Stimulated activated CD4-positive, alpha-beta T cell treated with anti-CD3 and anti-CD28 coated beads, Interleukin-4, amount 100 ng/mL, for 1 hour (primary cell): ENCODE measurements at places on chromosomes 7 and 10.

DNA sequence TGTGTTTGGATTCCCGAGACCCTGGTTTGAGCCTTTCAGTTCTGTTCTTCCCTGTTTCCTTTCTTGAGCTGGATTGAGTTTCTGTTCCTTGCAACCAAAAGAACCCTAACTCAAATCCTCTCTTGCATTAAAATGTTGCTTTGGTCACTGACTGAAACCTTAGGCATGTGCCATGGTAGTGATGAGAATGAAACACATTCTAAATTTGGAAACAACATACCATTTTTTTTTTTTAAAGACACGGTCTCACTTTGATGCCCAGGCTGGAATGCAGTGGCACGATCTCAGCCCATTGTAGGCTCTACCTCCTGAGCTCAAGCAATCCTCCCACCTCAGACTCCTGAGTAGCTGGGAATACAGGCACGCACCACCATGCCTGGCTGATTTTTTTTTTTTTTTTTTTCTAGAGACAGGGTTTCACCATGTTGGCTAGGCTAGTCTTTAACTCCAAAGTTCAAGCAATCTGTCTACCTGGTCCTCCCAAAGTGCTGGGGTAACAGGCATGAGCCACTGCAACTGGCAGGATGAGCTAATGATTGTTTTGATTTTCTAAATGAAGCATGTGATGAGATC, 8.4 kb downstream of the THAP5 start:
- DNase-seq: no peak

DNA sequence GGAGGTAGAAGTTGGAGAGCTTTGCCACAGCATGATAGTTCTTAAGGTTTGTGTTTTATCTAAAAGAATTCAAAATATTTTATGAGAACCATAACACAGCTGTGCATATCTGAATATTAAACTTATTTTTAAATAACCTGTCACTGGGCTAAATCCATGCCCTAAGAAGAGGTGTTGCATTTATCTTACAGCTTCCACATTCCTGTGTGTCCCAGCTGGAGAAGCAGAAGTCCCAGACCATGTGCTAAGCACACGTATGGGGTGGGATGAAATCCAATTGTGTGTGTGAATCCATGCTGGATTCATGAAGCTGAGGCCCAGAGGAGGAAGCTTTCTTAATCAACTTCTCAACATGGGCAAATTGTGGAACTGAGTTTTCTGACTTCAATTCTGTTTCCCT, 121.5 kb downstream of the PKD1L1 start:
- no peak for DNase-seq

DNA sequence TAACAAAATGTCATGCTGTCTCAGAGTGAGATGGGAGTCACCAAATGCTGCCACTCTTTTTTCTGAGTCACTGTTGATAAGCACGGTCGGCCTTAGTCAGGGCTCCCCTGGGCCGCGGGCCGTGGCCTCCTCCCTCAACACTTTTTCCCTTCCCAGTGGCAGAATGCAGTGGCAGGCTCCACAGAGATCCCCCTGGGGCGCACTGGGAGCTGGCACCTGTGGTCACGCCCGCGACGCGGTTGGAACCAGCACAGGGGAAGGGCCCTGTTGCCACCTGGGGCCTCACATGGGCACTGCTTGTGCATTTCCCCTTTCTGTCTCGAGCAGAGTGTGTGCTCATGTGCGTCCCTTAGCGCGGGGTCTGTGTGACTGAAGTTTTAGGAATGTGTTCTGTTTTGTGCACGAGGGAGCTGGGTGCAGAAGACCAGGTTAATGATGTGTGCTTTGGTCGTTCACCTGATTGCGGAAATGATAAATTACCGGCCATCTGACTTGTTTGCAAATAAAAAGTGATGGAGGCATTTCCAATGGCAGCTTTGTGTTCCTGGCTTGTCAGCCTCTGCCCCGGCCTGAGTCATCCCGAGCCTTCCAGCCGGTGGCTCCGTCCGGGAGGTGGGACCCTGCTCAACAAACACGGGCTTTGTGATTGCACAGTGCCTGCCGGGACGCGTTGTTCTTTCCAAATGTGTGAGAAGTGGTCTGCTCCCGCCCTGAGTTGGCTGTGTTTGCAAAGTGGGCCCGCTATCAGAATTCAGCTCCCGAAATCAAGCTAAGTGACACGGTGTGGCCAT, 100.7 kb downstream of the NKX6-2 start:
- no peak for DNase-seq

- DNase-seq: no peak
These were observed 89.1 kb upstream of the HABP2 start for GRCh38 chr10:113463777-113464176.

DNA sequence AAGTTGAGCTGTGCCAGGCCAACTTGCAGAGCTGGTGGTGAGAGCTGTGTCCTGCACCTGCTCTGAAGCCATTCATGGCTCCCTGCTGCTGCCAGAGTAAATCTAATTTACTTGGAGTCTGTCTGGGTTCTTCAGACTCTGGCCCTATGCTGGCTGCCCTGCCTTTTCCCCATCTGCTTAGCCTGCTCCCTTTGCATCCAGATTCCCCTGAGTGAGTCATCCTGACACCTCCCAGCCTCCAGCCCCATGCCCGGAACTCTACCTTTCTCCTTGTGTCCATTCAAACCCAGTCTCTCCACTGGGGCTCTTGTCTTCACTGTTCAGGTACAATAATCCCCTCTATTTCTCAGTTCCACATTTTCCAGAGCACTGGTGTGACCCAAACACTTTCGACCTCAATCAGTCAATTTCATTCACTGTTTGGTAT, 434.4 kb upstream of the ZMIZ1 start:
- DNase-seq: no peak

GRCh38 chr7:50915621-50916020, 132.9 kb upstream of the GRB10 start:
- DNase-seq: no peak

DNA sequence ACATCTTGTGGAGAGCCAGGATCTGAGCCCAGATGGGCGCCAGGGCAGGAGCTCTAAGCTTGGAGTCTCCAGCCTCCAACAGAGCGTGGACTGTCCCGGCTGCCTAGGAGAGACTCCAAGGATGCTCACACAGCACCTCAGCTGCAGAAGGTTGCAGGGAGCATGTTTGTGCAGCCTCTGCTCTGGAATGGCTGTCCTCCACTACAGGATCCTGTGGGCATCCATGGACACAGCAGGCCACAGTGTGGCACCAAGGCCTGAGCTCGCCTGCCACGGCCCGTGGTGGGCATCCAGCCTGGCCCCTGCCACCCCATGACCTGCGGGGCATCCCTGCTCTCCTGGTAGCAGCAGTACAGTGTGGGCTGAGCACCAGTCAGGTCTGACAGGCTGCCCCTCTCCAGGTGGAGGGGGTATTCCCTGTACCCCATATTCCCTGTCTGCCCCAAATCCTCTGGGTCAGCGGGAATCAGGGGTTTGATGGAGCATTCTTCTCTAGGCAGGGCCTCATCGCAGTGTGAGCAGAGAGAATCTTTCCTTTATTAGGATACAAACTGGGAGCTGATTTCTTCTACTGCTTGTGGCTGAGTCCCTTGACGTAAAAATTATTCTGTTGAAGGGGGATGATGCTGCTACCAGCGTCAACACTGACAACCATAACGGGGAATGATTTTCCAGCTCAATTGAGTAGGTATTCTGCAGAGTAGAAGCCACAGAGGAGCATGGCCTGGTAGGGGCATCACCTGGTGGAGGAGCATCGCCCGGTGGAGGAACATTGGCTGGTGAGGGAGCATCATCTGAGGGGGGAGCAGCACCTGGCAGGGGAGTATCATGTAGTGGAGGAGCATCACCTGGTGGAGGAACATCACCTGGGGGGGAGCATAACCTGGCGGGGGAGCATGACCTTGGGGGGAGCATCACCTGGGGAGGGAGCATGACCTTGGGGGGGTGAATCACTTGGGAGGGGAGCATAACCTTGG, 60.6 kb downstream of the GLRX3 start:
- DNase-seq: no peak

GRCh38 chr10:48231178-48231577, 43.3 kb downstream of the FRMPD2 start:
- no peak for DNase-seq
